ENCODE measurements at places on chromosomes 1 and 21.
A peak's percentile ranks its signal among the peaks of the same experiment; 100 is the strongest.

- DNase-seq = no peak
These were observed 7.7 kb upstream of the PPM1J start for GRCh38 chr1:112722601-112723510.

- no peak for DNase-seq
These were observed 52.0 kb upstream of the KCNK1 start for GRCh38 chr1:233561708-233562426.

DNA sequence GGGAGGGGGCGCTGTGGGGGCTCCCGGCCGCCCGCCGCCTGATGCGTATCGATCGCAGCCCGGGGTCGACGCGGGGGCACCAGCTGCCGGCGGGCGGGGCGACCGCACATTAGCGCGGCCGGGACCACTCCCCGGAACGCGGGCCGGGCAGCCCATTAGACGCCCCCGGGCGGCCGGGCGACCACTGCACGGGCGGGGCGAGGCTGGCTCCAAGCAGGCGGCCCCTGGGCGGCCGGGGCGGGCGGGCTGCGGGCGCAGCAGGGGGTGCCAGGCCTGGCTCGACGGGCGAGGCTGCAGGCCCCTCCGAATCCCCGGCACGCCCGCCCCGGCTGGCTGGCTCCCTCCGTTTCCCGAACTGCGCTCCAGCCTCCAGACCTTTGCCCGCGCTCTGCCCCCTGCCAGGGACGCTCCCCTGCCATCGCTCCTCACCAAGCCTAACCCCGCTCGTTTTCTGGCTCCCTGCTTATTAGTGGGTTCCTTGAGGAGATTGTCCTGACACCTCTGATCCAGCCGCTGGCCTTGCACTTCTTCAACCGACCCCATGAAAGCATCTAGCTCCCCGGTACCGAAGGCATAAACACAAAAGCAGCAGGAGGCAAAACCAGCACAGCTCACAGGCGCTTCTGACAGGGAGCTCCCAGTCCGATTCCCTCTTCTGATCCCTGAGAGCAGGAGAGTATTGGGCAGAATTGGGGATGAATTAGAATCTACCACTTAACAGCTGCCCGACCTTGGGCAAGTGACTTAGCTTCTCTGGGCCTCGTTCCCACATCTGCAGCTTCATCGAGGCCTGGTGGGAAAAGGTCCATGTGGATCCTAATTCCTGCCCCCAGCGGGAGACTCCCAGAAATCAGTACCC lies 92.6 kb upstream of the CASZ1 start:
- DNase-seq = no peak

DNA sequence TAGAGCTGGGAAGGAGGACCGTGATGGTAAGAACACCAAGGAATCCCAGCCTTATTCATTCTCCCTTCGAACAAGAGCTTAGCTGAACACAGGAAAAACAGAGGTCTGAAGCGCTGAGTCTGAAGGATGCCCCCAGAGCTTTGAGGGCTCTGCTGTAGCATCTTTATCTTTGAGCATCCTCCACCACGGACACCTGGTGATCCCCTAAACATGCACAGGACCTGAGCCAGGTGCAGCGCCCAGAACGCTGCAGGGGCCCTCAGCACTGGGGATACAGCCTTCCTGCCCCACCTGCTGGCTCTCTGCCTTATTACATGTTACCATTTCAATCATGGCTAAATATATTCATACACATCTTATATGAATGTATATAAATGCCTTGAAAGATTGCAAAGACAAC lies 7.7 kb upstream of the GPATCH4 start:
- DNase-seq = peak; percentile 49

DNA sequence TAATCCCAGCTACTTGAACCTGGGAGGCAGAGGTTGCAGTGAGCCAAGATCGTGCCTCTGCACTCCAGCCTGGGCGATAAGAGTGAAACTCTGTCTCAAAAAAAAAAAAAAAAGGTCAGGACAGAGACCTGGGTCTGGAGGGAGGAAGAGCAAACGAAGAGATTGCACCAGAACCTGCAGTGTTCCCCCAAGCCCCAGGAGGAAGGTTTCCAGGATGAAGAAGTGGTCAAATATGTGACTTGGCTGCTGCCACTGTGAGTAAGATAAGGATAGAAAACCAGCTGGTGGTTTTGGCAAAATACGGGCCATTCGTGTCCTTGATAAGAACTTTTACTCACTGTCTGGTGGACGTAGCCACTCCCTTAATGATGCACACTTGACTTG lies 42.2 kb downstream of the CLDN14 start:
- DNase-seq = no peak

- DNase-seq = no peak
These were observed 63.5 kb downstream of the MAP3K7CL start for GRCh38 chr21:29193901-29194300.

GRCh38 chr1:8398086-8398485 lies 80.2 kb downstream of the SLC45A1 start:
- no peak for DNase-seq

DNA sequence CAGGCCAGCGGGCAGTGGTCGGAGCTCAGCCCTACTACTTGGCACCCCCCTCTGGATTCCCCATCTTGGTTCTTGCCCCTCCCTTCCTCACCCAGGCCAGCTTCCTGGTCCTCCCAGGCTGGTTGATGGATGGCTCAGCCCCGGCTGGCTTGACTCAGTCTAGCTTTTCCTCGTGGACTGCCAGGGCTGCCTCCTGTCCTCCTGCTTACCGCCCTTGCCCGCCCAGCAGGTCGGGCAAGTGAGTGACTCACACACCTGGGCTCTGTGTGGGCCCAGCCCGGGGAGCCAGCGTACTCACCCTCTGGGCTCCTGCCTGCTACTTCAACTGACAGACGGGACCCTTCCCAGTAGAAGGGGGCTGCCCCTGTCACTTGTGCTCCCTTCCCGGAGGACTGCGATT lies 19.5 kb upstream of the ARHGEF10L start:
- no peak for DNase-seq

GRCh38 chr1:93746021-93746812 lies 64.6 kb upstream of the BCAR3 start:
- no peak for DNase-seq

- DNase-seq = no peak
These were observed 108.7 kb downstream of the USH2A start for GRCh38 chr1:216314379-216315095.

- no peak for DNase-seq
These were observed 47.5 kb upstream of the EEIG2 start for GRCh38 chr1:108512239-108513043.

All from stimulated activated CD4-positive, alpha-beta T cell treated with anti-CD3 and anti-CD28 coated beads, TNF-alpha, amount 100 ng/mL, for 48 hours (primary cell).